Right renal pelvis (tissue), 4 donors: ENCODE measurements at places on chromosomes 4 and X. TPM values are rescaled to one million over a fixed set of nuclear protein-coding genes. Genes with fewer than 3 reads are reported as not detected.

- DNase-seq = no peak
Measured at GRCh38 chrX:52078131-52078530, 9.1 kb upstream of the MAGED4B start.

GRCh38 chrX:153984351-153985178, 12.0 kb downstream of the TMEM187 start:
- no peak for DNase-seq

- DNase-seq = no peak
Measured at GRCh38 chr4:139078926-139079325, 63.3 kb downstream of the NOCT start.

DNA sequence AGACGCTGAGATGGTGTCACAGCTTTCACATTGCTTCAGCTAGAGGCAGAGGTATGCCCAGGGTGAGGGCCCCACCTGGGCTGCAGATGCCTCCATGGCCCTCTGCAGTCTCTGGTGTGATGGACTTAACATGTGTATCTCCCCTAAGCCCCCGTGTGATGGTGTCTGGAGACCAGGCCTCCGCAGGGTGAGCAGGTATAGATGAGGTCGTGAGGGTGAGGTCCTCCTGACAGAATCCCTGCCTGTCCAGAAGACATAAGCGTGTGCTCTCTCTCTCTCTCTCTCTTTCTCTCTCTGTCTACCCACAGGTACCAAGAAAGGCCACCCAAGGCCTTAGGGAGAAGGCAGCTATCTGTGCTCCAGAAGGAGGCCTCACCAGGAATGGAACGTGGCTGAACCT, 50.9 kb downstream of the CPZ start:
- no peak for DNase-seq

Gene GABRE
- 5.2 TPM for polyA plus RNA-seq

Gene ADAMTS3
- 9.9 TPM for polyA plus RNA-seq
